ENCODE measurements at places on chromosomes 5 and 9.

GRCh38 chr9:127452691-127453090, 1.4 kb downstream of the LRSAM1 start:
- no peak for DNase-seq

DNA sequence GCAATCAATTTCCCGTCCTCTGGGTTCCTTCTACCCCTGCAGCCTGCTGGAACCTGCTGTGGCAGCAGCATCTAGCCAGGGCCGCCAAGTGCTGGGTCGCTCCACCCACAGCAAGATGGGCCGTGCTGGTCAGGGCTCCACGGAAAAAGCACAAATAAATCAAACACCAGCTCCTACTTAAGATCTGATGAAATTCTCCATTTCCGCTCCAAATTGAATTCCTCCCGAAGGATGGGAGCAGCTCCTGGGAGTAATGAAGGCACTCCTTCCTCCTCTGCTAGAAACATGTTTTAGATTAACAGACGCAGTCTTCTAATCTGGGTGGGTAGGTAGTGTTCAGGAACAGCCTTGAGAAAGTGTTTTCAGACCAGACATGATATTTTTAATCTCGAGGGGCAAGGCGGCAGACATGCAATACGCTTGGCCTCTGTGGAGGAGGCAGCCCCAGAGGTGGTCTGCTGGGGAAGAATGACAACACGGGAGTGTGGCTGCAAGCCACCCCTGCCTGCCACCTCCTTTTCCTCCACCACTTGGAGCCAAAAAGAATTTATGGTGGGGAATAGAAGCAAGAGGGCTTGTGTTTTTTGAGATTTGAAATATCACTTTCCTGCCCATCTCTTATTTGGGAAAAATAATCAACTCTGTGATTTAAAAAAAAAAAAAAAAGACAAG, 194.1 kb downstream of the AOPEP start:
- DNase-seq = peak; percentile 93

DNA sequence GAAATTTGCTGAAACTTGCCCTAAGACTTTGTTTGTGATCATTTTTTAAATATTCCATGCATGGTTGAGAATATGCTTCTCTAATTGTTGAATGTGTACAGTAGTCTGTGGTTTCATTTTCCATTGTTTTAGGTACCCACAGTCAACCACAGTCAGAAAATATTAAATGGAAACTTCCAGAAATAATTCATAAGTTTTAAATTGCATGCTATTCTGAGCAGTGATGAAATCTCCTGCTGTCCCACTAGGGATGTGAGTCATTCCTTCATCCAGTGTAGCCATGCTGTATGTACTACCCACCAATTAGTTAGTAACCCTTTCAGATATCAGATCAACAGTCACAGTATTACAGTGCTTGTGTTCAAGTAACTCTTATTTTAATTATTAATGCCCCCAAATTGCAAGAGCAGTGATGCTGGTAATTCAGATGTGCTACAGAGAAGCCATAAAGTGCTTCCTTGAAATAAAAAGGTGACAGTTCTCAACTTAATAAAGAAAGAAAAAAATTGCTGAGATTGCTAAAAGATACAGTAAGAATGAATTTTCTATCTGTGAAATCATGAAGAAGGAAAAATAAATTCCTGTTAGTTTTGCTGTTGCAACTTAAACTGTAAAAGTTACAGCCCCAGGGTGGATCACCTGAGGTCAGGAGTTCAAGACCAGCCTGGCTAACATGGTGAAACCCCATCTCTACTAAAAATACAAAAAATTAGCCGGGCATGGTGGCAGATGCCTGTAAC, 79.9 kb upstream of the FBXL17 start:
- DNase-seq = peak; percentile 20

- no peak for DNase-seq
Observed at GRCh38 chr5:155562158-155562557, 548.6 kb downstream of the KIF4B start.

- no peak for DNase-seq
Observed at GRCh38 chr5:137281201-137281600, 217.9 kb downstream of the SPOCK1 start.

Data from GM04503 (cell line).